Bone marrow (tissue), 2 donors: ENCODE measurements at places on chromosomes 16 and 17.

- no peak for DNase-seq
These were observed 12.4 kb downstream of the MPO start for GRCh38 chr17:58268326-58268725.

- no peak for DNase-seq
These were observed 273.4 kb upstream of the TNRC6C start for GRCh38 chr17:77684803-77685798.

DNA sequence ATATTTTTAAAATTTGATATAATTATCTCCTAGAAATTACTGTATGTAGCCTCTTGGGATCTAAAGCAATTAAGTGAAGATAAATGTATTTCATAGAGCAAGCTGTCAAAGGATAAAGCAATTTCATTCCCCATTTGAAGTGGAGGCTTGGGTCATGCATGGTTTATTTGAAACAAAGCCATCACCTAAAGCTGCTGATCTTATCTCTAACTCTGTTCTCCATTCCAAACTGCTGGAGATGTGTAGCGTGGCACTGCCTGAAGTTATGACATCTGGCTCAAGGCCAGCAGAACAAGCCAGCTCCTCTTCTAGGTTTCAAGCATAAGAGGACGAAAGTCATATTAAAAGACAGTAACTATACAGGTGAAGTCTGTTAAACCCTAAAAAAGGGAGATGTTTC, 83.9 kb downstream of the HIC1 start:
- DNase-seq = no peak

DNA sequence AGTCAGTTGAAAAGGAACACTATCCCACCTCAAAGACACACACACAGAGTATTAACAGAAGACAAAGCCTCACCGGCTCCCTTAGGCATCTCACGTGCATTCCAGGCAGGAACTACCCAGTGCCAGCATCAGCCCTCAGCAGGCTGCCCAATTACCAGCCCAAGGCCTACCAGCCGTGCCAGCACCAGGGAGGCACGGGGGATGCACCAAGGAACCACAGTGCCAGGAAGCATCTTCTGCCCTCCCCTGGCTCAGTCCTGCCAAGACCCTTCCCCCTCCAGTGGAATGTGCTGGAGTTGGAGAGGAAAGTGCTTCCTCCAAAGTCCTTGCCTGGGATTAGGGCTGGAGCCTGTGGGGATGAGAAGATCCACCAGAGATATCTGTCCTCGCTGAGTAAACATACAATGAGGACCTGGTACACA, 11.0 kb upstream of the KRT19 start:
- DNase-seq = no peak

- no peak for DNase-seq
These were observed 29.1 kb upstream of the IRX6 start for GRCh38 chr16:55294931-55295342.

GRCh38 chr16:12084436-12084835, 107.9 kb downstream of the SNX29 start:
- no peak for DNase-seq

GRCh38 chr16:2331199-2331930, 9.2 kb downstream of the ABCA3 start:
- no peak for DNase-seq

- DNase-seq = no peak
These were observed 149.1 kb upstream of the CHMP6 start for GRCh38 chr17:80842456-80843013.

DNA sequence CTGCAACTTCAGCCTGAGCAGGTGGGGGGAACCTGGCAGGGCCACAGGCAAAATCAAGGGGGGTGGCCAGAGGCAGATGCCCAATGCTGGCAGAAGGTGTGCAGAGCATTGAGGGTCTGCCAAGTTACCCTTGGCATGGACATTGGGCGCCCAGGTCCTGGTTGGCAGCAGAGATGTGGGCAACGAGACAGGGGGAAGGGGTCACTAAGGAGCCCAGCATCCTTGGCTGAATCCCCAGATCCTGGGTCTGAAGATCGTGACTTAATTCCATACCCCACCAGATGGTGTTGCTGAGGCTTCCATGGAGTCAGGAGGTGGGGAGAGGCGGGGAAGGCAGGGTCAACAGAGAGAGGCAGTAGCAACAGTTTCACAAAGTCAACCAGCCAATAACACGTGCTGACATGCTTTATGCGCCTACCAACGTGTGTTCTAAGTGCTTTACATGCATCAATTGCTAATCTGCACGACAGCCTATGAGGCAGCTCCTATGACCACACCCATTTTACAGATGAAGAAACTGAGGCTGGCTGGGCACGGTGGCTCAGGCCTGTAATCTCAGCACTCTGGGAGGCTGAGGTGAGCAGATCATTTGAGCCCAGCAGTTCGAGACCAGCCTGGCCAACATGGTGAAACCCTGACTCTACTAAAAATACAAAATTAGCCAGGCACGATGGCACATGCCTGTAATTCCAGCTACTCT, 83.3 kb downstream of the GSG1L start:
- DNase-seq = no peak

- no peak for DNase-seq
These were observed 832 bp downstream of the CDK5R1 start for GRCh38 chr17:32487473-32488176.

DNA sequence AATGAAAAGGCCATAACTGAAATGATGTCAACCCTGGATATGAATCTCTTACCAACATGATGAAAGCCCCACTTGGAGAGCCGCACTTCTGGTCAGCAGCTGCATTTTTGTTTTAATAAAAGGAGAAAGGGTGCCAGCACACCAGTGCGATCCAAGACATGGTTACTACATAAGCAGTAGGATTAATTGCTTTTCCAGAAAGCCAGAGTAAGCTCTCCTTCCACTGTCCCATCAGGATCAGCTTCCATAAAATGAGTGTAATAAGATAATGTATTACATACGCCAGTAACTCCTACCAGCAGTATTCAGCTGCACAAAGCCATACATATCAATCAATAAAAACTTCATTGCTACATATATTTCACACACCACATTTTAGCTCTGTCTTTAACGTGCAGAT, 26.3 kb upstream of the NACA2 start:
- DNase-seq = no peak

- no peak for DNase-seq
These were observed 327.4 kb upstream of the CCL2 start for GRCh38 chr17:33927732-33928133.
